Daoy (cell line): ENCODE measurements at places on chromosomes 2 and 18.
A peak's percentile ranks its signal among the peaks of the same experiment; 100 is the strongest.

GRCh38 chr2:101805152-101806088, 107.9 kb downstream of the MAP4K4 start:
- DNase-seq: peak; percentile 68

GRCh38 chr2:186570604-186571003, 19.3 kb upstream of the ITGAV start:
- peak; percentile 86 for DNase-seq

GRCh38 chr2:229160180-229160579, 110.9 kb downstream of the PID1 start:
- DNase-seq: no peak

GRCh38 chr18:76592981-76593381, 97.9 kb upstream of the ZNF516 start:
- DNase-seq: peak; percentile 16

DNA sequence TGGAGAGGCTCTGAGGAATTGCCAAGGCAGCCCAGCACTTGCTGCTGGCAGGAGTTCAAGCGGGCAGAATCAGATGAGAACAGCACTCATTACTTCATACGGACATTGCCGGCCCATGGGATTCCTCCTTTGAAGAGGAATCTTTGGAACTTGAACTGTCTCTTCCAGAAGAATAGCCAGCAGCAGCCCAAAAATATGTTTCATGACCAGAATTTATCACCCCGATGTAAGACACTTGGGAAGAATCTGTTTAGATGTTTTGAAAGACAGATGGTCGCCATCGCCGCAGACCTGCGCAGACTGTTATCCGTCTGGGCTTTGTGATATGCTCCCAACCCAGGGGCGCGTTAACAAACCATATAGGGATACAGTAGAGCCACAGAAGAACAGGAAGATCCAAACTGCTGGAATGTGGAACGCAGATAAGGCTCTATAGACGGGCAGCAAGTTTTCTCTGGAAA, 3.7 kb upstream of the ADI1 start:
- DNase-seq: no peak

GRCh38 chr18:3747176-3747973, 297.4 kb downstream of the TGIF1 start:
- peak; percentile 2 for DNase-seq

GRCh38 chr18:45526114-45526841, 89.0 kb upstream of the SLC14A2 start:
- no peak for DNase-seq

DNA sequence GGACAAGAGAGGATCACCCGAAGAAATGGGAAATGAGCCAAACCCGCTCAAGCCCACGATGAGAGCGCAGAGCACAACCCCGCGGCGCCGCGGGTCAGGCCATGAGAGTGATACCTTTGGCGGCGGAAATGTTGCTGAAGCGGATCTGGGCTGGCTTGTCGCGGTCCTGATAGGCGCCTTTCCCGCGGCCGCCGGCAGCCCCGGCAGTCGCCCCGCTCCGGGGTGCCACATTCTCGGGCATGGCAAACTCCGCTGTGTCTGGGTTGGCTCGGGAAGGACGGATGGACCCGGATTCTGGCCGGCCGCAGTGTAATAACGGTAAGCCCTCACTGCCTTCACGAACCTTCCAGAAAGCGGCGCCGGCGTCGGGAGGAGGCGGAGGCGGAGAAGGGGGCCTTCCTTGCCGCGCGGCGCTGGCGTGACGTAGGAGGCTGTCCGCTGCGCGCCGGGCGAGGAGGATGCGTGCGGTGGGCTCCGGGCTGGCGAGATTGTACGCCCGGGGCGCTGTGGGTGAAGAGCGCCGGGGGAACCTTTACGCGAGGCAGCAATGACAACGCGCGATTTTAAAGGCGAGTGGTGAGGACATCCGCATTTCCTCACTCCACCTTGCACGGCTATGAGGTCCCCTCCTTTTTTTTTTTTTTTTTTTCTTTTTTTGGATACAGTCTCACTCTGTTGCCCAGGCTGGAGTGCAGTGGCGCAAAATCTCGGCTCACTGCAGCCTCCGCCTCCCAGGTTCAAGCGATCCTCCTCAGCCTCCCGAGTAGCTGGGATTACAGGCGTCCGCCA, at the start of gene CCT4:
Gene CCT4, minus strand, starts transcription at position 390 of the 789 bp plus-strand sequence. Its CDS starts 149 bp downstream, at position 241.
- peak; percentile 90 for DNase-seq

- DNase-seq: no peak
Observed at GRCh38 chr2:33420726-33421125, 55.7 kb upstream of the RASGRP3 start.

GRCh38 chr2:15942711-15943345, 2.5 kb downstream of the MYCN start:
- no peak for DNase-seq

- DNase-seq: peak; percentile 2
Observed at GRCh38 chr2:107986278-107987217, at the start of gene SLC5A7. Gene SLC5A7 (plus strand): TSS chr2:107986524. CDS start chr2:107988156, 1,632 bp downstream.

DNA sequence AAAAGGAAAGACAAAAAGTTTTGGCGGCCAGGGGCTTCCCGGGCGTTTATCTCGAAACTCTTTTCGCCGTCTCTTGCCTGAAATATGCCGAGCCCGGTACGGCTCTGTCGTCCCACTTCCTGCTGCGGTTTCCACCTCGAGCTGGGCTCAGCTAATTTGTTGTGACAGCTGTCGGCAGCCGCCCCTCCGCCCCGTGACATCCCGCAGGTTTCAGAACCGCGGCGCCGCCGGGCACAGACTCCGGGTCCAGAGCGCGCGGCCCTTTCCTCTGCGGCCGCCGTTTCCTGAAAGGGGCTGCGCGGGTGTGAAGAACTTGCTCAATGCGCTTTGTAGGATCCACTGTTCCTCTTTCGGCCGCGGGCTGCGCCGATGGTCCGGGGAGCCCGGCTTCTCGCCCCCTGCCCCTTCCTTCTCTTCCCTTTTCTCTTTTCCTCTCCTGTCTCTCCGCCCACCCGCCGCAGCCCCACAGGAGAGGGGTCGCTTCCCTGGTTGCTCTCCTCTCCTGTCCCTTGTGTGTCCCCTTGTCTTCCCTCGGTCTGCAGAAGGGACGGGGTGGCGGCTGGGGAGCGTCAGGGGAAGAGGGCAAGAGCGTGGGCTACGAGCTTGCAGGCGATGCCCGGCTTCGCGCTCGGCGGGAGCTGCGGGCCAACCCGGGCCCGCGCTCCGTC, 648 bp downstream of the ARID5A start:
- peak; percentile 78 for DNase-seq

DNA sequence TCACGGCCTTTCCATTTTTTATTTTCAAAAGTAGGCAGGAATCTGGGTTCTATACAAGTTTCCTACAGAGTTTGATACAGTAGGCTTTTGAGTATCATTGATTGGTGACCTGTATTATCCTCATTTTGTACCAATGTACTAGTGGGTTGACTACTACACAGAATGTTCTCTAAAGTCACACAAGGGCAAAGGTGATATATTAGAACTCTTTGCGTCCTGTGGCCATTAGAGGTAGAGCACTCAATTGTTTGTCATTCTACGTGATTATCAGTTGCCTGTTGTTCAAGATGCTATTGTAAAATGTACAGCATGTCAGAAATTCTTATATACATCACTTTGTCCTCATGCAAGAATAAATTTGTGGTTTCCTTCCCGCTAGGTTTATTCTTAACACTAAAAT, 24.8 kb downstream of the WDR75 start:
- no peak for DNase-seq

DNA sequence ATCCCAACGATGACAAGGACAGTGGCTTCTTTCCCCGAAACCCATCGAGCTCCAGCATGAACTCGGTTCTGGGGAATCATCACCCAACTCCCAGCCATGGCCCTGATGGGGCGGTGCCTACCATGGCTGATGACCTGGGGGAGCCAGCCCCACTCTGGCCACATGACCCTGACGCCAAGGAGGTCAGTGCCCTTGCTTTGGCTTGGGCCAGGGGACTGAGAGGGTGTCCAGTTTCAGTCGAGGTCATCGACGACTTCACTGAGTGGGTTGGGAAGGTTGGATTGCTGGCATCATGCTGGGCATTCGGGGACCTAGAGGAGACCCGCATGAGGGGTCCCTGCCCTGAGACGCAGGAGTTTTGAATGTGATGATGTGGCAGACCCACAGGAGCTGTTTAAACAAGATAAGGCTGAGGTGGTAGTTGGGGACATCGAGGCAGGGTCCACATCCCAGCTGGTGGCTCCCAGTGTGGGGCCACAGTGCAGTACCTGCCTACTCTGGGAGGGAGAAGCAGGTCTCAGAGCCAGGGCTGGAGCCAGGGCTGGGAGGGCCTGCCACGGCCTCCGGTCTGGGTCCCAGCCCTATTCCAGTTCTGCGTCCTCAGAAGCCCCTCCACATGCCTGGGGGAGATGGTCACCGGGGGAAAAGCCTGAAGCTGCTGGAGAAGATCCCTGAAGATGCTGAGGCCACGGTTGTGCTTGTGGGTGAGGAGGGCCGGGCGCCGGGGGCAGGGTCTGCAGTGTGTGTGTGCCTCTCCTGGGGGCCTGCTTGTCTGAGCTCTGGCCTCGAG, 6.0 kb downstream of the SLC4A3 start:
- no peak for DNase-seq

- peak; percentile 83 for DNase-seq
Observed at GRCh38 chr18:63161761-63162195, 157.8 kb downstream of the BCL2 start.

GRCh38 chr2:71785516-71785981, 332.2 kb downstream of the DYSF start:
- DNase-seq: no peak

DNA sequence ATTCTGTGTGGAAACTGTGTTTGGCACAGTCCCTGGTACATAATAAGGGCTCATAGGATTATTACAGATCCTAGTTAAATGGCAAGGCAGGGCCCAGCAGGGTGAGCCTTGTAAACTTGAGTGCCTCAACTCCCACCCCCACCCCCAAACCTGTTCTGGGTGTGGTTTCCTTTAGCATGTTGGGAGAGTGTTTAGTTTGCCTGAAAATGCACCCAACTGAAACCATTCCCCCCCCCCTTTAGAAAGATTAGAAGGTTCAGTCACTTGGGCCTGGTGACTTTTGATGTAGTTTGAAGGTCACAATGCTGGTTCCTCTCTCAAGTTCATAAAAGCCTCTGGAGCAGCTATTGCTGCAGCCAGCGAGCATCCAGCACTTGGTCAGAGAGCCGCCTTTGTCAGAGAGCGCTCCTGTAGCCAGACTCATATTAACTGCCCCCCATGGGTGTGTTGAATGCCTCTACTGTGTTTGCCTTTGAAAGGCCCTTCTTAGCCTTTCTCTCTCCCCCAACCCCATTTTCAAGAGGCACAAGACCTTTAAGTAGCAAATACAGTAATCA, 113.7 kb downstream of the SPTBN1 start:
- DNase-seq: no peak

GRCh38 chr2:130920415-130921163, 83.9 kb downstream of the ARHGEF4 start:
- DNase-seq: peak; percentile 64

DNA sequence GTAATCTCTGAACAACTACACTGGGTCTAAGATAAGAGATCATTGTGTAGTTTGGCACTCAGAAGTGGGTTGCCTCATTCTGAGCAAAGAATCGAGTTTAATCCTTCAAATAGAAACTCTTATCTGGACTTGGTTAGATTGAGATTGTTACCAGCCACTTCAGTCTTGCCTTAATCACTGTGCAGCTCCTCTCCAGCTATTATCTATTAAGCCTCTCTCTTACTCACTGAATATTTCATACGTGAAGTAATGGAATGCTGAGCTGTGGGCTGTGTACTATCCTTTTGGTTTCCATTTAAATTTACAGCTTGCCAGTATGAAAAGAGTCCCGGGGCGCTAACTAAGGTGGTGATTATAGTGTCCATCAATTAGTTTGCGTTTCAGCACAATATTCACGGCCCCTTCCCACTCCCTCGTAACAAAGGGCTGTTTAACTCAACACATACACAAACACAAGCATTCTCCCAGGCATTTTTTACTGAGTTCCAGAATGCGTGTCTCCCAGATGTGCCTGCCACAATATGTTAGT, 65.7 kb upstream of the NCKAP5 start:
- DNase-seq: peak; percentile 79

DNA sequence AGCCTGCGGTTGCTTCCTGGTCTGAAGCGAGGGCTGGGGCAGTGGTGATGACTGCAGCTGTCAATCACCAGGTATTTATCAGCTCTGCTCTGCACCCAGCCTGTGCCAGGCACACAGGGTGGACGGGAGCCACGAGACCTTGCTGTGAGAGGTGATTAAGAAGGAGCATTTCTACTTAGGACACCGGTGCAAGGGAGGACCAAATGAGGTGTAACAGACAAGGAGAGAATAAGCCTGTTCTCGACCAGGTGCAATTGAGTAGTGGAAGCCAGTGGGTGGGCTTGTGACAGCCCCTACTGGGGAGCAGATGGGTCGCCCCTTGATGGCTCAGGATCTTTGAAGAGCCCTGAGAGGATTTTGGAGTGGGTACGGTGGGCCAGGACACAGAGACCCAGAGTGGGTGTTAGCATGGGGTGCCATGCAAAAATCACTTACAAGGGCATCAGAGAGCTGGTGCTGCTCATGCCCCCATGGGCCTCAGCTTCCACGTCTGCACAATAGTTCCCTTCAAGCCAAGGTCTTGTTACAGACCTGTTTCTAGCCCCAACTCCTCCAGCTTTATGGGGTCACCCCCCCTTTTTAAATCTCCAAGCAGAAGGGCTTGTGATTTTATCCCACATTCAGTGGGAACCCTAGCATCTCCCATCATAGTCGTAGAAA, 24.6 kb downstream of the GPR55 start:
- no peak for DNase-seq

DNA sequence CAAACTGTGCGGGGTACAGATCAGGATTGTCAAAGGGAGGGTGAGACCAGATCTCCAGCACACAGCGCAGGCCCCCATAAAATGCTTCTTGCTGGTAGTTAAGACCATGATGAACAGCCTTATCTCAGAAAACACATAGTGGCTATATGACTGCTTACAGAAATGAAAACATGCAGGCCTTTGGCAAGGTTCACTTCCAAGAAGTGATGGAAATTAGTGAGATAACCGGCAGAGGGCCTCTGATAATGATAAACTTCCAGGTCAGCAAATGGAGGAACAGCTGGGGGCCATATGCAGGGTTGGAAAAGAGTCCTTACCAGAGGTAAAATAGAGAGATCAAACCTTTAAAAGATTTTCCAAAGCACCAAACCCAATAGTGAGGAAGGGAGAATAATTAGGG, 46.6 kb downstream of the CFAP221 start:
- no peak for DNase-seq

GRCh38 chr18:57581301-57581934, 5.1 kb downstream of the FECH start:
- DNase-seq: no peak

DNA sequence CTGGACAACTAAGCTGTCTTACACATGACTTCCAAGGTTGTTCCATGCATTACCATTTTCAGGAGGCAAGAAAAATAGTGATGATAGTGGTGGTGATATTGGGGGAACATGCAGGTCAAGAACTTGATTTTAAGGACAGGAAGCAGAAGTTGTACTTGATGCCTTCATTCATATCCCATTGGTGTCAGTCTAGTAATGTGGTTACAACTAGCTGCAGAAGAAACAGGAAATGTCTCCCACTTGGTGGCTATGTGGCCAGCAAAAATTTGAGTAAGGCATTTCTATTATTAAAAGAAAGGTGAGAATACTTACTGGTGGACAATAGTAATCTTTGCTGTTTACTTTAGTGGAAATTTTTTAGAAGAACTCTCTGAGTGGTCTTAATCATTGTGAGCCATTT, 103.4 kb downstream of the ALMS1 start:
- DNase-seq: no peak
